AG20443 (cell line): ENCODE measurements at places on chromosomes 7 and 10.
A peak's percentile ranks its signal among the peaks of the same experiment; 100 is the strongest.

DNA sequence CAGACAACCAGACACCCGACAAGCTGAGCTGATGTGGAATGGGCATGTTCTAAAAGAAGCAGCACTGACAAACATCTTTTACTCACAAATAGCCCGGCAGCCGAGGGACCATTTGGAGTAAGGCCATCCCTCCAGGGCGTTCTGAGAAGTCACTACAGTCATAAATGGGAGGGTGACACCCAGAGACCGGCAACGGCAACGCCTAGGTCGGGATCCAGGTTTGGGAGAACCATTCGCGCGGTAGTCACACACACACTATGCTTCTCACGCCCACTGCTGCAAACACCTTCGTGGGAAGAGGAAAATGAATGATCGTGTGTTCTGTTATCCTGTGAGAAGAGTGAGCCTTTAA, 9.8 kb downstream of the TNS3 start:
- peak; percentile 33 for DNase-seq

GRCh38 chr10:124636271-124636995, 107.7 kb downstream of the FAM53B start:
- no peak for DNase-seq

DNA sequence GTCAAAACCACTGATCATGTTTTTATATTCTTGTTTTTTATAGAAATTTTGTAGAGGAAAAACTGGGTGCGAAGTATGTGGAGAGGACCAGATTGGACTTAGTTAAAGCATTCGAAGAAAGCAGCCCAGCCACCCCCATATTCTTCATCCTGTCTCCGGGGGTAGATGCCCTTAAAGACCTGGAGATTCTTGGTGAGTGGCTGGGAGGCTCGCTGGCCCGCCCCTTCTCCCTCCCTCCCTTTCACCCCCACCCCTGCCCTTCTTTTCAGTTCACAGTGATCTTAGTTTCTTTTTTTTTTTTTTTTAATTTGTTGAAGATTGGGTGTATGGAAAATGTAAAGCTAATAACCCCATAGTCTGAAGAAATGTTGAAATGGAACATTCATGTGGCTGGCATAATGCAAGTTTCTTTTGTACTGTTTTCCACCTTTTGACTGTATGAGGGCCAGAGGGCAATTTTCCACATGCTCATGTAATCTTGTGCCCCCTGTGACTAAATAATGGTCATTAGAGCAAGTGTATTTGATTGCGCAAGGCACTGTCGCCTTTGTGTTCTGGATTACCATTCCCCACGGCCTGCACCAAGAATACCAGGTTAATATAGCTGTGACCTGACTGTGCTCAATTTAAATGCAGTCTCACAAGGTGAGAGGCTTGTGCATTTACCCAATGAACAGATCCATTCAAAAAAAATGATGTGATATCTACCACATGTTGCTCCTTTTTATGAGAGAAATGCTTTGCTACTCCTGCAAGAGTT, 77.7 kb downstream of the CDCA7L start:
- no peak for DNase-seq

- no peak for DNase-seq
Observed at GRCh38 chr7:72298912-72299311, 113.2 kb downstream of the CALN1 start.

DNA sequence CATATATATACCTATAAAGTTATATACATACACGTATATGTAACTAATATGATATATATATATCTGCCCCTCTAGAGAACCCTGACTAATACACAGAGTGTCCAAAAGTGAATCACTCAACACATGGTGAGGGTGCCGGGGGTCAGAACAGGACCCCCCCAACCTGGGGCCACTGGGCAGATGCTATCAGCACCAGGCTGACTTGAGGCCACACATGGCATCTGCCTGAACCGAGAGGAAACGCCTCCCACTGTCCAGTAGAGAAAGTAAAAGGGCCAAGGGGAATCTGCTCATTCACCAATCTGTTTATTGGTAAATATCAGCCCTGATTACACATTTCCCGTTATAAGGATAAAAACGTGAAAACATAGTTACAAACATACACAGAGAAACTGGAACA, 218.3 kb downstream of the PTPRN2 start:
- no peak for DNase-seq

GRCh38 chr10:129971381-129972144, 7.5 kb upstream of the EBF3 start:
- DNase-seq = peak; percentile 94

- DNase-seq = no peak
Observed at GRCh38 chr7:140141256-140141655, 35.5 kb downstream of the KDM7A start.

DNA sequence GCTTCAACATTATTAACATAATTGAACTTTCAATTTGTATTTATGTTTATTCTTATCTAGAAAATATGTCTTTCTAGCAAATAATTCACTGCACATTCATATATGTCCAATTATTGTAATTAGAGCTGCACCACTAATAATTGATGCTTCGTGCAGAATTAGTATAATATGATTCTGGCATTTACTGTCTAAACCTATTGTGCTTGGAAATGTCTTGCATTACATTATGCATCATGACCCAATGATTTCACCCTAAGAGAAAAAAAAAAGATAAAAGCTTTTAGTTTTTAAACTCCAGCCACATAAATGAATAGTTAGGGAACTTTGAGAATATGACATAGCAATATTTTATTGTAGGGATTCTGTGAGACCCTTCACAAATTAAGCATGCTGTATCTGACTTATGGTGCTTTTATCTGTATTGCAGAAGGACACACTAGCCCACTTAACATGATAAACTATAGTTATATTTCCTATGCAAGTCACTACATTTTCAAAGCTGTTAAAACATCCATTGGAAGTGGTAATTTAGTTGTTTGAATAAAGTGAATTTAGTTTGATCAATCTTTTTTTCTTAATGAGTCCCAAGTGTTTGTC, 1609.1 kb downstream of the REEP3 start:
- DNase-seq = no peak

- DNase-seq = no peak
Observed at GRCh38 chr10:75726522-75727483, 295.4 kb downstream of the LRMDA start.

GRCh38 chr10:33520223-33520622, 185.8 kb upstream of the NRP1 start:
- no peak for DNase-seq

DNA sequence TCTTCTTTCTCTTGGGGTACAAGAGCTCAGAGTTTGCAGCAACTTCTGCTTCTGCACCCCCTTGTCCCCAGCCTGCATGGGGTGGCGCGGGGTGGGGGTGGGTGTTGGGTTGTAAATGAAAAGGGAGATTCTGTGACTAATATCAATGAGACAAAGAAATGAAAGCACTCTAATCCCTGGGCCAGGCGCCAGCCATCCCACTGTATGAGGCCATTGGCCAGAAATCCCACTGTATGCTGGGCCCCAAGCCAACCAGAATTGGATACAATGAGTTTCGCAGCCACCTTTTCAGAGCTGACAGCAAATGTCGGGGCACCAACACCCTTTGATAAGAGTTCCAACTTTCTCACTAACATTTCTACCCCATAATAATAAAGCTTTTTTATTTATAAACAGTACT, 10.9 kb upstream of the PTN start:
- no peak for DNase-seq

DNA sequence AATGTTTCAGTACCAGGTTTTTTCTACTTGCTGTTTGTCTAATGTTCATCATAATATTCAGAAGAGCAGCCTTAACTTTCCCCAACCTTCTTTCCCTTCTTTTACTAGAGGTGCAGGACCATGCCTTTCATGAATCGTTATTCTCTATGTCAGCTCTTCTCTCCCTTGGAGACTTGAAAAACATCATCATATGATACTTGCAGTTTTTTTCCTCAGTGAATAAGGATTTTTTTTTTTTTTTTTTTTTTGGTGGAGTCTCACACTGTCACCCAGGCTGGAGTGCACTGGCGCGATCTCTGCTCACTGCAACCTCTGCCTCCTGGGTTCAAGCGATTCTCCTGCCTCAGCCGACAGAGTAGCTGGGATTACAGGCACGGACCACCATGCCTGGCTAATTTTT, 30.1 kb downstream of the SMNDC1 start:
- no peak for DNase-seq

GRCh38 chr10:74926791-74927585, 100.6 kb downstream of the KAT6B start:
- no peak for DNase-seq

DNA sequence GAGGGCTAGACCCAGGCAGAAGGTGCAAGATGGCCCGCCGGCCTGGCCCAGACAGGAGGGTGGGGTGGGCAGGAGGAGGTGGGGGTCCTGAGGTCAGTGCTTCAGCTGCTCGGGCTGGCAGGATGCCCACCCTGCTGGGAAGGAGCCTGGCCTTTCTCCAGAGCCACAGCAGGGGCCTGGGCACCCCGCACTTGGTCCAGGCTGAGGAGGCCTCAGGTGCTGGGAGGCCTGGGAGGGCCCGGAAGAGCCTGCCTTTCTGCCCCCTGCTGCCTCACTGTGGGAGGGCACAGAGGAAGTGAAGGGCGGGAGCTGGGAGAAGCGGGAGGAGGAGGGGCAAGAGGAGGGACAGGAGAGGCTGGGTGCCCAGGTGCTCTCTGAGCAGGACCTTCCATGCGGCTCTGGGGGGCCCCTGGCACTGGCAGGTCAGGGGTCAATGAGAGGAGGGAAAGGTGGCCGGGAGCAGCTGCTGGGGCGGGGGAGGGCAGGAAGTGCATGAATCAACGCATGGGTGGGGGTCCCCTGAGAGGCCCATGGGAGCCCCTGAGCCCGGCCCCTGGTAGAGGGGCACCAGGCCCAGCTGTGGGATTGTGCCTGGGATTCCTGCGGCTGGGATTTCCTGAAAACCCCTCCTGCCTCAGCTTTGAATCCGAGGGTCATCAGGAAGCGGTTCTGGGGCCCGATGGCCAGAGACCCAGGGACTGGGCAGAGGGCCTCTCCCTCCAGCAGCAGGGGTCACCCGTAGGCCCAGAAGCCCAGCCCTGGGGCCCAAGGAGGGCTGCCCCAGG, 49.9 kb downstream of the PWWP2B start:
- peak; percentile 32 for DNase-seq

DNA sequence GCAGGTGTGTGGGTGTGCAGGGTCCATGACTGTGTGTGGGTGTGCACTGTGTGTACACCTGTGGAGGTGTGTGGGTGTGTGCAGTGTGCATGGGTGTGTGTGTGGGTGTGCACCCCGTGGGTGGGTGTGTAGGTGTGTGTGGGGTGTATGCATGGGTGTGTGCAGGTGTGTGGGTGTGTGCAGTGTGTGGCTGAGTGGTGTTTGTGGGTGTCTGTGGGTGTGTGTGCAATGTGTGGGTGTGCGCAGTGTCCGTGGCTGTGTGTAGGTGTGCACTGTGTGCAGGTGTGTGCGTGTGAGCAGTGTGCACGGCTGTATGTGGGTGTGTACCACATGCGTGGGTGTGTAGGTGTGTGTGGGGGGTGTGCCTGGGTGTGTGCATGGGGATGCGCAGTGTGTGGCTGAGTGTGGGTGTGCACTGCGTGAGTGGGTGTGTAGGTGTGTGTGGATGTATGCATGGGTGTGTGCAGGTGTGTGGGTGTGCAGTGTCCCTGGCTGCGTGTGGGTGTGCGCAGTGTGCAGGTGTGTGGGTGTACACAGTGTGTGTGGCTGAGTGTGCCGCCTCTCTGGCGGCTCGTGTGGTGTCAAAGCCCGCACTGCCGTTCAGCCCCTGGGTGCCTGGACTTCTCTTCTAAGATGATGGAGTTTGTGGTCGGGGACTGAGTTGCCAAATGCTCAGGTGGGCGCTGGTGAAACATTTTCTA, 208.3 kb downstream of the DNAJB6 start:
- no peak for DNase-seq

DNA sequence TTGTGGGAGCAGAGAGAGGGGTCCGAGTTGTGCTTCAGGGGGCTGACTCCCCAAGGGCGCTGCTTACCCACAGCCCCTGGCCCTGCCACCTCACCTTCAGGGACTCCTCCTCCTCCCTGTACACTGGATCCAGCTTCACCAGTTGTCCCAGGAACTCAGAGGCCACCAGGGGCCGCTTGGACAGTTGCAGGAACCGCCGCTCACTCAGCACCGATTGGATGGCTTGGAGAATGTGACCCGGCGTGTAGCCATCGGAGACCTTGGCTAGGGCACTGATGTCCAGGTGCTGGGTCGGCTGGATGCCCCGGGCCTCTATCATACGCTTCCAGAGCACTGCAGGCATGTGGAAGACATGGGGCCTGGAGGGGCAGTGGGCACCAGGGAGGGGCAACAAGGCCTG, 4.5 kb upstream of the ASB10 start:
- DNase-seq = no peak

DNA sequence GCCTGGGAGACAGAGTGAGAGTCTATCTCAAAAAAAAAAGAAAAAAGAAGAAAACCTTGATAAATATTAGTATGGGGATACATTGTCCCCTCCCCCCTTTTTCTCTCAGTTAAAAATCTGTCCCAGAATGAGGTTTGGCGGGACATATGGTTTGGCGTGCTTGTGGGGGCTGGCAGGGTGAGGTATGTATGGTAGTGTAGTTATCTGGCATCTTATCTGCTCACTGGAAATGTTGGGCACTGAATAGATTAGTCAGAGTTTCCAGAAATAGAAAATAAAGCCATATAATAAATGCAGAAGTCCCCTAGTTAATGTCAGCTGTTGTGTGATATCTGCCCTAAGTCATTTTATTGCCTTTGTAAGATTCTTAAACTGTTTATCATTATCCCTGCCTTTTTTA, 397.5 kb upstream of the GALNT17 start:
- DNase-seq = no peak

- DNase-seq = peak; percentile 23
Observed at GRCh38 chr10:96271016-96271815, at the start of gene BLNK. Gene BLNK (minus strand): TSS chr10:96271569. CDS start chr10:96271398, 171 bp downstream.

- no peak for DNase-seq
Observed at GRCh38 chr7:147033641-147034040, 917.0 kb downstream of the CNTNAP2 start.

DNA sequence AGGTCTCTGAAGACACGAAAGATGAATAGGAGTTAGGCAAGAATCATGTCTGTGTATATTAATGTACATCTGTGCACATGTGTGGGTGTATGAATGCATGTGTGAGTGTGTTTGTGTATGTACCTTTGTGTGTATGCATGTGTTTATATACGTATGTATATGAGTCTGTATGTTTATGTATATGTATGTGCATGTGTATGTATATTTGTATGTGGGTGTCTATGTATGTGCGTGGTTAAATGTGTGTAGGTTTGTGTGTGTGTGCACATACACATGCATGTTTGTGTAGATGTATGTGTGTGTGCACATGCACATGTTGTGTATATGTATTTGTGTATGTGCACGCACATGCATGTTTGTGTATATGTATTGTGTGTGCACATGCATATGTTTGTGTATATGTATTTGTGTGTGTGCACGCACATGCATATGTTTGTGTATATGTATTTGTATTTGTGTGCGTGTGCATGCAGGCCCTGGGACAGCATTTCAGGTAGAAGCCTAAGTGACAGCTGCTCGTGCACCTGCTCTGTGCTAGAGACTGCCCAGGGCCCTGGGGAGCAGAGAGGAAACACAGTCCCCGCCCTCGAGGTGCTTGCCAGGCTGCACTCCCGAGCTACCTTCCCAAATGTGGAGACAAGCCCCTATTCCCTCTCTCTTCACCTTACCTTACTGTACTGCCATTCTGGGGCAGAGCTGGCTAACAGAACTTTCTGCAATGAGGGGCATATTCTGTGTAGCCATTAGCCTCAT, 12.1 kb downstream of the PNLIPRP1 start:
- no peak for DNase-seq

- no peak for DNase-seq
Observed at GRCh38 chr10:80405035-80405434, 3.3 kb upstream of the PRXL2A start.

GRCh38 chr10:96529634-96530279, 16.0 kb upstream of the TLL2 start:
- DNase-seq = no peak

- no peak for DNase-seq
Observed at GRCh38 chr7:18976715-18977471, 140.5 kb downstream of the TWIST1 start.

GRCh38 chr10:62917475-62918238, 101.5 kb upstream of the EGR2 start:
- no peak for DNase-seq
